Psoas muscle (tissue), 8 donors: ENCODE measurements at places on chromosomes 12 and 14. TPM values are rescaled to one million over a fixed set of nuclear protein-coding genes. Genes with fewer than 3 reads are reported as not detected.

DNA sequence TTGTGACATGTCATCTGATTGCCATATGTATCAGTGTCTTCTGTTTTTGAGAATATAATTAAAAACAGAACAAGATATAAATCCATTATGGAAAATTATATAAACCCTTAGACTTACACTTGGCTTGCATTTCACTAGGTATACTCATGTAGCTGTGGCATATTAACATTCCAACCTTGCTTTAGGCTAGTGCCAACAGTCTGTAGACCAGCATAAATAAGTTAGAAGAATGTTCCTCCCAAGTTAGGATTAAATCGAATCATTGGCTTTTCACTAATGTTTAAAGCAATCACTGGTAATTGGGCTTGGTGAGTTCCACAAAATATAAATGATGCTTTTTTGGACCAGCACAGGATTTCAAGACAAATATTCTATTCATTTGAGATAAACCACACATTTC, 103.0 kb downstream of the LIN7A start:
- no peak overlapping the region for H3K27ac ChIP-seq
- H3K36me3 ChIP-seq, result no peaks in the 10 kb centered on the region
- H3K4me1 ChIP-seq, result no peaks in the 10 kb centered on the region

The FAM181A gene
- total RNA-seq, result not detected

DNA sequence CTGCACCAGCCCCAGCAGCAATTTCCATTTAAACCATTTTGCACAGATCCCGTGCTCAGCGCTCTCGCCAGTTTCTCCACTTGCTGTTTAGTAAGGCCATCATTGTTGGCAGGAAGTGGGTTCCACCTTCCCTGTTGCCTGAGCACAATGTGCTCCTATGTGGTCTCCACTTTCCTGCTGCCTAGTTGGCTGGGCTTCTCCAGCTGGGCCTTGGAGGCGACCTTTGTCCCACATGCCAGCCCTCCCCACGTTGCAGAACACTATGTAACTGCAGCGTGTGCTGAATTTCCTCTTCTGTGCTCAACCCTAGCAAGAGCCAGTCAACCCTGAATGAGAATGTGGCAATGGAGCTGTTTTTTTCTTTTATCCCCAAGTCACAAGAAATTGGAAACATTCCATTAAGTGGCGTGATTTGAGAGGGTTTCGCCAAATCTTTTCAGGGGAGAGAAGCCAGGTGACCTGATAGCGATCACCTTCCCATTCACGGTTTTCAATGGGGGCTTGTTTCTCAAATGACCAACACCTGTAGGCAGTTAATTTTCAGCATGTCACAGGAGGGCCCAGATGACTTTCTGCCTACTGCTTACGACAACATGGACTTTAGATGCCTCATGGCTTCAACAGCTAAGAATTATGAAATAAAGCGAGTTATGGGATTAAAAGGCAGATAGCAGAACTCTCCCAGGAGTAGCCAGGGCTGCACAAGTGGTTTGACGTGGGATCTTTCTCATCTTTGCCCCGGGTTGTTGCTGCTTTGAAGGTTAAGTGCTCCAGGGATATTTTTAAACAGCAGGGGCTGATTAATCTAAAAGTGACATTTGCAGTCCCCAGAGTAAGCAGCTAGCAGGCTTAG, at the start of gene ACACB:
ACACB (plus strand) TSS at position 830 of the 853 bp plus-strand sequence. CDS start 22,819 bp downstream, outside the sequence.
- H3K27me3 ChIP-seq, result no peaks in the 10 kb centered on the region
- H3K4me1 ChIP-seq, result peaks cover 42% of the 10 kb centered on the region
- DNase-seq, result peak; percentile 78
- peak within 1 kb of the TSS; percentile 69 for H3K4me3 ChIP-seq

DNA sequence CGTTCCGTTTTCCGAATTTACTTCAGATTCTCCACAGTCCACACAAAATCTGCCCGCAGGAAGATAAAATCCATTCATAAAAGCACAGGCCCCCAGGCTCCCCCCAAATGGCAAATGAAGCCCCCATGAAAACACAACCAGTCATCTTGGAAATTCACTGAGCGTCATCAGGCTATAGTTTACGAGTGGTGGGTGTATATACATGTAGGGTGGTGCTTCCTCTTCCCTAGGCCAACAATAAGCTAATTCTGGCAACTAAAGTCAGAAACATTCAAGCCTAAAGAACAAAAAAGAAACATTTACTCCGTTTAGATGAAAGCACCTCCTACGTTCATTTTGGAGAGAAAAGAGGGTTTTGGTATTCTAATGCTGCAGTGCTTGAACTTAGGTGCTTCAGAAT, 5.8 kb downstream of the GPR68 start:
- DNase-seq, result no peak
- no peak overlapping the region for H3K4me3 ChIP-seq
- H3K27ac ChIP-seq, result no peak overlapping the region
- no peaks in the 10 kb centered on the region for H3K4me1 ChIP-seq
- no peaks in the 10 kb centered on the region for H3K36me3 ChIP-seq
- no peaks in the 10 kb centered on the region for H3K27me3 ChIP-seq

DNA sequence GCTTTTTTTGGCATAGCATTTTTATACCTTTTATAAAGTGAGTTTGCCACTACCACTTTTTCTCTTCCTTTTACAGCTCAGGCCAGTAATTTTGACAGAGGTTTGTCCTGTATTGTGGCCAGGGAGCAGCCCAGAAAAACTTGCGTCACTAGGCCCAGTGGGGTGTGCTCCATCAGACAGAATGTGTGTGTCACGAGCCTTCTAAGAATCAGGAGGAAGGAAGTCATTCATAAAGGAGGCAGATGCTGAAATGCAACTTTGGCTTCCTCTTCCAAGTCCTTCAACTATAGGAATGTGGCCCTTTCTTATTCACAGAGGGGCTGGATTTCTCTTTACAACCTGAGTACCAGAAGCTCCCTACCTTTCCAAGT, 10.1 kb upstream of the RAB35 start:
- no peaks in the 10 kb centered on the region for H3K27me3 ChIP-seq
- no peak for DNase-seq
- H3K4me1 ChIP-seq, result peaks cover 9% of the 10 kb centered on the region
- H3K36me3 ChIP-seq, result peaks cover 22% of the 10 kb centered on the region

The GPR135 gene
- total RNA-seq, result 1.9 TPM

- no peak overlapping the region for H3K4me3 ChIP-seq
- H3K36me3 ChIP-seq, result no peaks in the 10 kb centered on the region
- no peak for DNase-seq
- no peaks in the 10 kb centered on the region for H3K27me3 ChIP-seq
Observed at GRCh38 chr12:25924491-25925001, 33.9 kb upstream of the RASSF8 start.

The CCDC197 gene
- 3.1 TPM for total RNA-seq

The PTCSC3 gene
- total RNA-seq, result not detected

DNA sequence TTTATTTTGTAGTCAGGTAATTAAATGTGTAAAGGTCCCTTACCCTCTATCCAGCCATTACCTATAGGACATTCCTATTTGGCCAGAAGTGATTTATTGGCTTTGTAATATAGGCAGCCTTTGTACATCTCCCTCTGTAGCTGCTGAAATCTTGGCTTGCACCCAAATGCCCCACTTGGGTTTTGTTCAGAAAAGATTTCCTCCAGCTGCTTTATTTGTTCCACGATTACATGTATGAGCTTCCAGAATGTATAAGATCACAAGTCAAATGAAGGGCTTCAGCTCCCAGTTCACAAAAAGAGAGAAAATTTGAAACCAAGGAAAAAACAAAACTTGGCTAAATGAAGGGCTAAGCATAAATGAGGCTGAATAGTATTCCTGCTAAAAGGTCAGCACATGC, 103.4 kb downstream of the EFCAB11 start:
- no peaks in the 10 kb centered on the region for H3K27me3 ChIP-seq
- no peaks in the 10 kb centered on the region for H3K36me3 ChIP-seq
- no peak overlapping the region for H3K4me3 ChIP-seq
- H3K4me1 ChIP-seq, result no peaks in the 10 kb centered on the region

The CD69 gene
- total RNA-seq, result 0.49 TPM

DNA sequence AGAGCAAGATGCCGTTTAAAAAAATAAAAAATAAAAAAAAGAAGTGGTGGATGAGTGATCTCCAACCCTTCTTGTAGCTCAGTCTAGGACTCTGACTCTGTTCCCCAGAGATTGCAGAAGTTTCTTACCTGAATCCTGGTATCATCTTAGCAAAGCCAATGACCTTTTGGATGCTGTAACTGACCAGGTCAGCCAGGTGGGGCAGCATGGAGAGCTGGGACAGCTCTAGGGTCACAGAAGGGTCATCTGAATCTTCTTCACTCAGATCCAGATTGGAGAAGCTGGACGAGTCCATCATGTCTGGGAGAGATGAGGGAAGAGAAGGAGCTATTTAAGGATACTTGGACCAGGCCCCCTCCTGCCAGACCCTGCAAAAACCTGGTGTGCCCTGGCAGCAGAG, 35.8 kb upstream of the HDAC7 start:
- peaks cover 3% of the 10 kb centered on the region for H3K36me3 ChIP-seq
- H3K27ac ChIP-seq, result no peak overlapping the region
- no peaks in the 10 kb centered on the region for H3K4me1 ChIP-seq
- no peak for DNase-seq
- H3K27me3 ChIP-seq, result no peaks in the 10 kb centered on the region
